CD4-positive, alpha-beta T cell (primary cell): ENCODE measurements at places on chromosomes 5 and 9. TPM values are rescaled to one million over a fixed set of nuclear protein-coding genes. Genes with fewer than 3 reads are reported as not detected.

GRCh38 chr5:136309376-136309775 is 56.0 kb downstream of the TRPC7 start:
- no peak for DNase-seq

DNA sequence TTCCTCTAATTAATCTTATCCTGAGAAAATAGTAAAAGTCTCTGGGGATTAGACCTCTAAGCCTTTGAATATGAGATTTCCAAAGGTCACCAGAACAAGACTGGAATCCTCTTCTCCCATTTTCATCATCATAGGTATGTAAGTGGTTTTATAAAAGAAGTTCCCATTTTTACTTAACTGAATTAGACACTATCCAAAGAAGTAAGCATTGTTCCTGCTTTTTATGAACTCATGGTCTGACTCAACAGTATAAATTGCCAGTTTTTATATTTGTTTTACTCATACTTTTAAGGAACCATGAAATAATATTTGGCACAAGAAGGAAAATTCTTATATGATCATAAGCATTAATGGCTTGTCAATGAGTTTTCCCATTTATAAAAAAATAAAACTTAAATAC is 167.1 kb upstream of the ADRA1B start:
- no peak for DNase-seq

DNA sequence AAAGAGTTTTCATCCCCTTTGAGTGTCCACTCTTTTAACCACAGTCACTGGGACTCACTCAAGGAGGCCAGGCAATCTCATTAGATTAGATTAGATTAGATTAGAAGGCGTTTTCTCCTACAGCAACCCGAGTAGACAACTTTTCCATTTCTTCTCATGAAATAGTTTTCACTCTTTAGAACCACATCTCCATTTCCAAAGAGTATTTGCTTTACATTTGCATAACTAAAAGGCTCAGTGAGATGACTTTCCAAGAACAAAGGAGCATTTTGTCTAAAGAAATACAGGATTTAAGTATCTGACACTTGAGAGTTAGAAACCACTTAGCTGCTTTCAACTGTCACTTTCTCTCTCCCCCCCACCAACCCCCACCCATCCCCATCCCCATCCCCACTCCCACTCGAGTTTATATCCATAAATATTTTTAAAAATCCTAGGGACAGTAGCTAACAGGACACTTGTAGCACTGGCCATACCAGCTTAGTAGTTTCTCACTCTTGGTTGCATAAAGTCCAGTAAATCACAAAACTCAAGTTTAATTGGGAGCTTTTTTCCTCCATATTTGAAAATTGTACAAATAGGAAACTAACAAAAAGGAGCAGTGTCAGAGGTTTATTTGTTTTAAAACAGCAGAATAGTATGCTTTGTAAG is 2202.9 kb upstream of the WWC1 start:
- DNase-seq: no peak

GRCh38 chr5:117065800-117066199 is 491.2 kb upstream of the SEMA6A start:
- no peak for DNase-seq

GRCh38 chr5:133821889-133822288 is 146.5 kb downstream of the C5orf15 start:
- DNase-seq: no peak

DNA sequence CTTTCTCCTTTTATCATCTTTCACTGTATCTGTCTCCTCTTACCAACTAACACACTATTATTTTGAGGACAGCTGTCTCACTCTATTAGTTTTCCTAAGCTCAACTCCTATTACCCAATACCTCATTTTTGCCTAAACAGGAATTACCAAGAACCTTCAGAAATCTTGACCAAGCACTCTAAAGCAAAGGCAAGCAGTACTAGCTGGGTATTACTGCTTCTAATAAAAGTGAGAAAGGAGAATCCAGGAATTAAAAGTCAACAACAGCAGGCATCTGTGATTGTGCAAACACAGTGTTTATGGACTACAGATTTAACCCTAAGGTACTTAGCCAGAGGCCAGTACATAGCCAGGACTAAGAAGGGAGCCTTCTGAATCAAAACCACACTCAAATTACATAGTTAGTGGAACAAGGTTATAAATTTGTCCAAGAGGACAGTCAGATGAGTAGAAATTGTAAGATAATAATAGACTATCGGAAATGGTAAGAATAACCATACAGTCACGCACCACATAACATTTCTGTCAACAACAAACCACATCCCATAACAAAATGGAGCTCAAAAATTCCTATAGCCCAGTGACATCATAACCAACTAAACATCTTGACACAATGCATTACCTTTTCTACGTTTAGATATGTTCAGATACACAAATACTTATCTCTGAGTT is 8.3 kb downstream of the RFX3 start:
- no peak for DNase-seq

- no peak for DNase-seq
Observed at GRCh38 chr5:121834021-121834420, 17.7 kb upstream of the FTMT start.

DNA sequence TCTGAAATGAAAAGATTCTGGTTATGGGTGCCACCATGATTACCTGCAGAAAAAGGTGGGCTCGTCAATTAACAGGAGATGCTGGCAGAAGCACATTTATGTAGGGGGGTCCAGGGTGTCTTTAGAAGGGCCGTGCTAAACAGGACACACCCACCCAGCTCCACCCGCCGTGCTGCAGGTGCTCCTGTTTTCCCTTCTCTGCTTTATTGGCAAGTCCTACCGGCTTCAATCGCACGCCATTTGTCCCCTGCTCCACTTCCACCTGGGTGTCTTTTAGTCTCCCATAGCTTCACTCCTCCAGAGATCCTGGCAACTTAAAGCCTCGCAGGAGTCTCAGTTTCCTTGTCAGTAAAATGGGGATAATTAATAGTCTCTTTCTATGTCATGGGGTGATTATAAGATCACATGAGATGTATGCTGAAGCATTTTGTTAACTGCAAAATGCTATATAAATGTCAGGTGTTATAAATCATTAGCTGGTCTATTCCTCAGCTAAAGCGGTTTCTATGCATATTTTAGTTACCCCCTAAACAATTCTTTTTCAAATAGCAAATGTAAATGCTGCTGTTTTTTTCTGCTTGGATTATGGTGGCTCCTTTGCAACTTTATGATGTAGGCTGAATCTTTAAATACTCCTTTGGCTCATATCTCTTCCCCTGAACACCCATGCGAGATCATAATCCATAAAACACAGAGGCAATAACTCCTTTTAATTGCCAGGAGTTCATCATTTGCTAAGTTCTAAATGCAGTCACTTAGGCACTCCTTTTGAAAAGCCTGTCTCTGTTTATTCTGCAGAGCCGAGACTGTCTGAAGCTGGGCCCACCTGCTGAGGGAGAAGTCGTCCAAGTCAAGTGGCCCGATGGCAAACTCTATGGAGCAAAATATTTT is 406.9 kb downstream of the KDM4C start:
- DNase-seq: no peak

DNA sequence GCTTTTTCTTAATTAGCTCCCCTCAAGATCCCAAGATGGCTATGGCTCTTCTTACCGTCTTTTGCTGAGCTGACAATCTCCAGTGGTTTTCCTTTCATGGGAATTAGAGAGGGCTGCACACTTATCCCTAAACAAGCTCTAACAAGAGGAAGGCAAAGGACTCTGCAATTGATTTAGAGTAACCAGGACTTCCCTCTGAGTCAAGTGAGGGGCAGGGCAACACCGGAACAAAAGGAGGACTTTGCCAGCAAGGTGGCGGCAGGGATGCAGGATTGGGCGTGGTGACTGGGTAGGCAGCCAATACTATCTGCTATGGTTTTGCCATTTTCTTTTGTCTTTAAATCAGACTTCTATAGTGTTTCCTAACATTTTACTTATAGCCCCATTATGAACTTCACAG is 9.8 kb downstream of the SLC44A1 start:
- no peak for DNase-seq

- no peak for DNase-seq
Observed at GRCh38 chr5:7803937-7804336, 47.0 kb downstream of the CFAP90 start.

DNA sequence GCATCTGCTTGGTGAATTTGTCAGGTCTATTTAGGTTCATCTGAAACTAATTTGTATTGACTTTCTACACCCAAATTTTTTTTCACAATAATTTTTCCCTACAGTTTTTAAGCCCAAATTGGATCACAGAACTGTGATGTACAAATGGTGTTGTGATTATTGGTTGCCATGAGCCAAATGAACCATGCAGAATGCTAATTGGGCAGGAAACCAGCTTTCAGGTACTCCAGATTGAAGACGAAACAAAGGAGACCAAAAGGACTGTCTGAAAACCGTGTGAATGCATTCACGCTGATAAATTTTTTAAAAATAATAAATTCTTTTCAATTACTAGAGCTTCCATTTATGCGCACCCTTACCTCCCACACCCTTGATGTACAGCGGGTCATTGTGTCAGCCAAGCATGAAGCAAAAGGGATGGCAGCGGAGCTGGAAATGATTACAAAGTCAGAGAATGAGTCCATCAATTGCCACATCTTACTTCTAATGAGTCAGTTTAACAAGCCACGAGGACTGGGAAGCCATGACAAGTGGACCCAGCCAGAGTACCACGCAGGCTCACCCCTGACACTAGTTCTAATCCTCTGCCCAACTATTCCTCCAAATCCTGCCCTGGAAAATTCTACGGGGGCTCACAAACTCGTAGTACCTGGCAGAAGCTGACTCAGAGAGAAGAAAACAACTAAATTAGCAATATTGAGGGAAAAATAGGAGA is 66.5 kb downstream of the SEMA6A start:
- DNase-seq: no peak

DNA sequence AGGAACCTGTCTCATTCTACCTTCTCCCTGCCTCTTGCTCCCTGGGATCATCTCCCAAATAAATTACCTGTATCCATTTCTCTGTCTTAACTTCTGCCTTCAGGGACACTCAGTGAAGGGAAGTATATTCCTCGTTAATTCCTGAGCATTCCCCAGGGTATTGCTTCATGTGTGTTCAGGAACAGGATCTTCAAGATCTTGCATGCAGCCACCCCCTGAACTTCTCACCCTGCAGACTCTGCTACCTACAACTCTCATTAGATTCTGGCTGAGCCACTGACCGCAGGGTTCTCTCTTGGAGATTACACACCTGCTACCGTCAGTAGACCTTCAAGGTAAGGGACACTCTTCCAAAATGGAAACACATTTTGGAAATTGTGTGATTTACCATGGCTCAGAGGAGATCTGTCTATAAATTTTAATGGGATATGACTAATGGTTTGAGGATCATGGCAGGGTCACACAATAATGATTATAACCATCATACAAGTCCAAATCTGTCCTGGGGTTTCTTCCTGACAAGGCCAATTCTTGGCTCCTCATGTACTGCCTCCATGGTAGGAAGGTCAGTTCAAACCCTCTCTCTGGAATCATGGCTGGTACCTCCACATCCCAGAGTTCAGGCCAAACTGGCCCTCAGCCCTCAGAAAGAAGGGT is 38.9 kb upstream of the UGCG start:
- no peak for DNase-seq

DNA sequence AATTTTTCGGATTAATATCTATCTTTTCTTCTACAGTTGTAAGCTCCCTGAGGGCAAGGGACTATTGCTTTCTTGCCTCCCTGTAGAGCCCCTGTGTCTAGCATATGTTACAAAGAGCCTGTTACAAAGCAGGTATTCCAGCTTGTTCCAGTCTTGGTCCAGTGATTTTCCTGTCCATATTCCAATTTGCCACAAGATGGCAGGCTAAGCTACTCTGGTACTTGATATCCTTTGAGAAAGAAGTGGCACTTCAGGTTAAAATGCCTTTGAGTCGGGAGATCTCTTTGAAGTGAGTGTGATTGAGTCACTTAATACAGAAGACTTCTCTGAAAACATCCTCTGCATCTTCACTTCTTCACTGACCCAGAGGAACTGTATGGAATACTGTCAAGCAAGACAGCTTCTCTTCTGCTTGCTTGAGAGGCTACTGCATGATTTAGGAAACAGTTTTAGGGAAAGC is 24.5 kb downstream of the CAVIN4 start:
- no peak for DNase-seq

DNA sequence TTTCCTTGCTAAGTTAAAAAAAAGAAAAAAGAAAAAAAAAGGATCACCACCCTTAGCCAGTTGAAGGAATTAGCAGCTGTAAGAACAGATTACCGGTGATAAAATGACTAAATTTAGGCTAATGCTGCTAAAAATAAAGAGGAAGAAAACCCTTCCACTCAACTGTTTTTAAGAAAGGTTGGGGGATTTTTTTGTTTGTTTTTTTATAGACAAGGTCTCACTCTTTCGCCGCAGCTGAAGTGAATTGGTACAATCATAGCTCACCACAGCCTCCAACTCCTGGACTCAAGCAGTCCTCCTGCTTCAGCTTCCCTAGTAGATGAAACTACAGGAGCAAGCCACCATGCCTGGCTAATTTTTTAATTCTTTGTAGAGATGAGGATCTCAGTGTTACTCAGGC is 101.7 kb downstream of the SNCAIP start:
- no peak for DNase-seq

GRCh38 chr9:95429096-95429495 is 87.7 kb downstream of the PTCH1 start:
- no peak for DNase-seq

GRCh38 chr5:13640270-13640669 is 304.2 kb downstream of the DNAH5 start:
- no peak for DNase-seq

- DNase-seq: no peak
Observed at GRCh38 chr9:96612105-96612965, 7.3 kb downstream of the CDC14B start.

DNA sequence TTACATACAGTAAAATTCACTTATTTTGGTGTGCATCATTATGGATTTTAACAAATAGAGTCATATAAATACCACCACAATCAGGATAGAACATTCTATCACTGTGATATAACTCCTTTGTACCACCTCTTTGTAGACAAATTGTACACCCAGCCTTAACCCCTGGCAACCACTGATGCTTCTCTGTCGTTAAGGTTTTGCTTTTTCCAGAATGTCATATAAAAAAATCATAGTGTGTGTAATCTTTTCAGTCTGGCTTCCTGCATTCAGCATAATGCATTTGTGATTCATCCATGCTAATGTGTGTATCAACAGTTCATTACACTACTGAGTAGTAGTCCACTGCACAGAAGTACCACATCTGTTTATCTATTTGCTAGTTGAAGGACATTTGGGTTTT is 81.2 kb downstream of the ARSB start:
- DNase-seq: no peak

PCDHA12 gene
- total RNA-seq: not detected

PTGR1 gene
- 0.36 TPM for total RNA-seq

SLC45A2 gene
- not detected for total RNA-seq

SLC36A3 gene
- not detected for total RNA-seq

LCN10 gene
- not detected for total RNA-seq

HSD17B3 gene
- 0.80 TPM for total RNA-seq

AQP3 gene
- 106 TPM for total RNA-seq

SLC27A6 gene
- not detected for total RNA-seq

UBE2QL1 gene
- total RNA-seq: 0.45 TPM

NTNG2 gene
- total RNA-seq: 2.6 TPM

SELENOP gene
- not detected for total RNA-seq

SLC6A3 gene
- total RNA-seq: not detected

CA9 gene
- total RNA-seq: not detected
